Stimulated activated CD8-positive, alpha-beta memory T cell treated with anti-CD3 and anti-CD28 coated beads, Interleukin-2, amount 100 ng/mL, for 48 hours (primary cell): ENCODE measurements at places on chromosomes 16 and 17.
A peak's percentile ranks its signal among the peaks of the same experiment; 100 is the strongest.

DNA sequence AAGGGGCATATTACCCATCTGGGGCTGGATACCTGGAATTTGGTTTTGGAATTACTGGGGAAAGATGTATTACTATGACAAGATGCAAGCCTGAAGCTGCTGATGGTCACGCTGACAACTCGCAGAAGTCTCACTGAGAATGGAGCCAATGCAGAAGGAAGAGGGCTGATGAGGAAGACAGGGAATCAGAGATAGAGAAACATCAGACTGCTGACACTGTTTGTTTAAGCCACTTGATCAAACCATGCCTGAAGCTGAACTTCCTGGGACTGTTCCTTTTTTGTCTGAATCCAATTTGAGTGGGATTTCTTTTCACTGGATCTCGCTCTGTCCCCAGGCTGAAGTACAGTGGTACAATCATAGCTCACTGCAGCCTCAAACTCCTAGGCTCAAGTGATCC lies 133.9 kb downstream of the GAS7 start:
- DNase-seq, result no peak

DNA sequence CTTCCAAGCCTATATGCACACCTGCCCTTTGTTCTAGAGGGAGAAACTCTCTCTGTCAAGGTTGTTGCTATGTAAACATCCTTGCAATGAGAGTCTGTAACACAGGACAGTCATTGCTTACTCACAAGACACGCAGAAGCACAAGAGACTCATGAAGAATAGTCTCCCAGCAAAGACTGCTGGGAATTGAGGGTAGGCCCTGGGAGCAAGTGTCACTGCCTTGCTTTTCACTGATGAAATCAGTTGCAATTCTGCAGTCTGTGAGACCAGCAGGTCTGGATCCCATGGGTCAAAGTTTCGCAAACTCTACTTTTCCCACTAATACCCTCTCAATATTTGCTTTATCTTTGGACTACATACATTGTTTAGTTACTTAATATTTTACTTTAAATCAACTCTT lies 177.4 kb downstream of the FTO start:
- DNase-seq, result no peak

- DNase-seq, result no peak
Observed at GRCh38 chr16:10541366-10541765, 39.0 kb downstream of the EMP2 start.

GRCh38 chr17:35801583-35802224 lies 6.3 kb upstream of the MMP28 start:
- DNase-seq, result no peak

- no peak for DNase-seq
Observed at GRCh38 chr17:39852239-39852638, 11.9 kb downstream of the IKZF3 start.

- DNase-seq, result no peak
Observed at GRCh38 chr16:78122774-78123315, 23.4 kb downstream of the WWOX start.

- DNase-seq, result no peak
Observed at GRCh38 chr16:85327731-85328675, 215.7 kb upstream of the CIBAR2 start.

- no peak for DNase-seq
Observed at GRCh38 chr17:78667741-78668640, 90.8 kb upstream of the DNAH17 start.

DNA sequence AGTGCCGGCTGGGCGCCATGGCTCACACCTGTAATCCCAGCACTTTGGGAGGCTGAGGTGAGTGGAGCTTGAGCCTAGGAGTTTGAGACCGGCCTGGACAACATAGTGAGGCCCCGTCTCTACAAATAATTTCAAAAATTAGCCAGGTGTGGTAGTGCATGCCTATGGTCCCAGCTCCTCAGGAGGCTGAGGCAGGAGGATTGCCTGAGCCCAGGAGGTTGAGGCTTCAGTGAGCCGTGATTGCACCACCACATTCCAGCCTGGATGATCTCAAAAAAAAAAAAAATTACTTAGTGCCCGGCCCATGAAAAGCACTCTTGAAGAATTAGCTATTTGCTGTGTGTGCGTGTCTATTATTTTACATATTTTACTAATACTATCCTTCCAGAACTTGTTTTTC lies 9.6 kb downstream of the GPRC5C start:
- no peak for DNase-seq

GRCh38 chr16:57530104-57530521 lies 6.3 kb downstream of the CCDC102A start:
- peak; percentile 48 for DNase-seq

DNA sequence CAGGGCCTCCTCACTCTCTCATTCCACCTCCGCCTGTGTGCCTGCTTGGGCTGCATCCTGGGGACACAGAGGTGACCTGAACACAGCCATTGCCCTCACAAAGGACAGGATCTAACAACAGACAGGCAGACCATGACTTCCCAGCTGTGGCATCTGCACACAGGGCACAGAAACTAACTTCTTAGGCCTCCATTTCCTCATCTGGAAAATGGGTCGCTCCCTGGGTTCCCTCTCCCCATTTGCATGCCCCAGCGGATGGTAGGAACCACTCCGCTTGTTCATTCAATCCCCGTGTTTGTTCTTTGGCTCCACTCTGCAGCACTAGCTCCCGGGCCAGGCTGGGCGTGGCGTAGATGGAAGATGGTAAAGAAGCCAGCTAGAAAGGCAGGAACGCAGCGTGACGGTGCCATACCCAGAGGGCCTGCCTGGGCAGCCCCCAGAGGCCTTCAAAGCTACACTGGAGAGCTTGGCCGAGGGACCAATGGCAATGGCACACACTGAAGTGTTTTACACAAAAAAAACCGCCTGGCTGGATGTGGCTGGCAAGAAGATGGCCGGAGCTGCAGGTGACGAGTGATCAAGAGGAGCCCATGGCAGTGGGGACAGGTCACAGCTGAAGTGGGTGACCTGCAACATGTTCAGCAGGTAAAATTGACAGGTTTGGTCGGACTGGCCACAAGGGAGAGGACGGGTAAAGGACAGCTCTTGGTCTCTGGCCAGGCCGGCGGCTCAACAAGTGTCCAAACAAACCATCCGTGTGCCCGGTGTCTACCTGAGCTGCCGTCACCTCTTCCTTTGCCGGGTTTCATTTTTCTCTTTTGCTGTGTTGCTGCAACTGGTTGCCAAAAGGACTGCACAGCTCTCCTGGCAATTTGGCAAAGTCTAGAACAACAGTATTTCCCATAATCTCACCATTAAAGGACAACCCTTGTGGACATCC lies 66.9 kb downstream of the SOCS1 start:
- DNase-seq, result no peak

DNA sequence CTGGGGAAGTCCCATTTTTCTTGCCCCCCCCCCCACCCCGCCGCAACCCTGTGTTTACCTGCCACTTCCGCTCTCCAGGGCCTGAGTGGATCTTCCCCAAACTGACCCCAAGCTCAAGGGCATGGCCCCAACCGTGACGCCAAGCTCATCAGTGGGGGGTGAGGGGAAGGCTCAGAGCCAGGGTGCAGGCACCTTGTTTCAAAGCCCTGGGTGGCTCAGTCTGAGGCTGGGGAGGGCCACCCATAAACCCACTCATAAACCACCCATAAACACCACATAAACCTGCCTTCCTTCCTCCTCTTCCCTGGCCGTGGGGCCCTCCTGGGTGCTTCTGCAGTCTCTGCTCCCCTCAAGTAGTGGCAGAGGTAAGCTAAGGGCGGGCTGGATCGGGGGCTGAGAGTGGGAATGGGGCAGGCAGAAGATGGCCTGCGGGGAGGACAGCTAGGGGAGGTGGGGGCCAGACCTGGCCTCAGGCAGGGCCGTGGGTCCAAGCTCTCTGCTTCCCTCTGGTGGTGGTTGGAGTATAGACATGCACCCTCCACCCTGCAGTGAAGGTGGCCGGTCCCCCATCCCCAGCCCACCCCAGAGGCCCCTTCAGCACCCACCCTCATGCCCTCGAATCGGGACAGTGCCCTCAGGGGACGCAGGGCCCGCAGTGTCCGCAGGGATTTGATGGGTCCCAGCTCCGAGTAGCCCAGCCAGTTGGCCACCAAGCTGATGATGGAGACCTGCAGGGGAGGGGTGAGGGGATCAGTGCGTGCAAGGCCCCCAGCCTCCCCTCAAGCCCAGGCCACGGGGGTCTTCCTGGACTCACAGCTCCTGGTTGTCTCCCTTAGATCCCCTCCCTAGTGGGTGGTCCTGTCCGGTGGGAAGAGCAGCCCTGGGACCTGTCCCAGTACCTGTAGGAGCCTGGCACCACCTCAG lies 14.6 kb upstream of the CD79B start:
- DNase-seq, result peak; percentile 36

DNA sequence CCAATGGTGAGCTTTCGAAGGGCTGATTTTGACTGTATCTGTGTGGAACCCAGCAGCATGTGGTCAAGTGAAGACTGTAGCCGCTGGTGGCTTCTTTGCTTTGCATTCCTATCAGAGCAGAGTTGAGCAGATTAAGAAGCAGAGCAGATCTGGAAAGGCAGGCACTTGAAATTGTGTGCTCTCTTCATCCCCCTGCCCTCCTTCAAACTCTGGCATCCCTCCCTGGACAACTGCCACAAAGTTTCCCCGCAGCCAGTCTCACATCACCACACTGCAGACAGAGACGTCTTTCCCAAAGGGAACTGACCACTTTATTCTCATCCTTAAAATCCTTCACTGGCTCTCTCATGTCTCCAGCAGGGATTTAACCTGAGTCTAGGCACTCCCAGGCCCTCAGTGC lies 237.1 kb upstream of the DYNLRB2 start:
- DNase-seq, result no peak

DNA sequence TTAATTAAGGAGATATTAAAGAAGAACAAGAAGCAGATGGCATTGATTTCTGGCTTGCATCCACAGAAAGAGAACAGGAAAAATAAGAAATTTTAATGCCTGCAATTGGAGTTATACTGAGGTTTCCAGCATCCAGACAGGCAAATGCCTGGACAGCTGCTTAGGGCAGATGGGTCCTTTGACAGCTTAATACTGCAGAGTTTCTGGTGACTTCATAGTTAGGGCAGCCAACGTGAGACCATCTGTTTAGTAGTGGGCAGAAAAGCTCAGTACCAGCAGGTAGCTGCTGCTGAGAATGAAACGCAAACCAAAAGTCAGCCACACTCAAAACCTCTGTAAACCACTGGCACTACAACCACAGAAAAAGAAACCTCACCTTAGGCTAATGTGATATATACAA lies 109.8 kb downstream of the CDK5R1 start:
- no peak for DNase-seq

- DNase-seq, result no peak
Observed at GRCh38 chr16:54783226-54783625, 147.4 kb upstream of the IRX5 start.

DNA sequence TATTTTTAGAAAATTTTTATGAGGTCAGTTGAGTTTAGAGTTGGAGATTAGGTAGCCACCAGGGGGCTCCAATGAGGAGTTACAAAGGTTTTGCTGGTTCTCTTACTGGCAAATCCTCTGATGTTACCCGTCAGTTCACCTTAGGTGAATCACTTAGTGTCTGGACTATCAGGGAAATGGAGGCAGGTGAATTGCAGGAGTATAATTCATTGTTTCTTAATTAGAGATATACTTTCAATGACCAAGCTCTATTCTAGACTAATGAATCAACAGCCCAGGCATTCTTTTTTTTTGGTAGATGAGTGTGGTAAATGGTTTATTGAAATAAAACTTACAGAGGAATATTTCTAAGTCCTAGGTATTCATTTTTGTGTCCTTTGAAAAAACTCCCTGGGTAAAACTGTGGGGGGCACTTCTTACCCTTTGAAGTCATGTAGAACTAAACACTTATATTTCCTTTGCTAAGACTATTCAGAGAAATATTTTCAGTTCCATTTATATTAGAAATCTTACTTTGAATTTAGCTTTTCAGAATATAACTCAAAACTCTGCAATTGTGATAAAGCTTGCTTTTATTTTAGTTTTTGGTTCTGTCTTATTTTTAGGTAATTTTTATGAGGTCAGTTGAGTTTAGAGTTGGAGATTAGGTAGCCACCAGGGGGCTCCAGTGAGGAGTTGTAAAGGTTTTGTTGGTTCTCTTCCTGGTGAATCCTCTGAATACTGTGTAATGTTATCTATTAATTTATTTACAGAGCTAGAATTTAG lies 17.7 kb downstream of the PSMD11 start:
- peak; percentile 43 for DNase-seq

- peak; percentile 82 for DNase-seq
Observed at GRCh38 chr17:30831663-30832437, at the start of gene ATAD5. Gene ATAD5 (plus strand): TSS chr17:30831966. CDS start chr17:30832348, 382 bp downstream.
